ENCODE measurements at places on chromosomes 3 and 15.

- no peak for DNase-seq
These were observed 8.9 kb downstream of the CCDC13 start for GRCh38 chr3:42764115-42764514.

GRCh38 chr3:79423417-79423816 lies 344.4 kb downstream of the ROBO1 start:
- no peak for DNase-seq

DNA sequence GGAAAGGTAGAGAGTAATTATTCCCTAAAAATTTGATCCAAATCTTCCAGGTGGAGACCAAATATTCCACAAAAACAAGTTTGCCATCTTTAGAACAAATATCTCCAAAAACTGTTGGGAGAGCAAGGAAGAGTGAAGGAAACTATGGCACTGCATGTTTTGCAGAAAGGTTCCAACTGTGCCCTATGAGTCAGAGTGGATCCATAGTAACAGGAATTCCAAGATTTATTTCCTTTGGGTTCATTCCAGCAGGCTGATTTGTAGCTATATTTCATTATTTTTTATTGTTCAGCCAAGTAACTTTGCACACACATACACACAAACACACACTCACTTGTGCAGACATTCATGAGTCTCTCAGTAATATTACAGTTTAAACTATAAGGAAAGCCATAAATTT lies 459.7 kb upstream of the EPHA6 start:
- no peak for DNase-seq

DNA sequence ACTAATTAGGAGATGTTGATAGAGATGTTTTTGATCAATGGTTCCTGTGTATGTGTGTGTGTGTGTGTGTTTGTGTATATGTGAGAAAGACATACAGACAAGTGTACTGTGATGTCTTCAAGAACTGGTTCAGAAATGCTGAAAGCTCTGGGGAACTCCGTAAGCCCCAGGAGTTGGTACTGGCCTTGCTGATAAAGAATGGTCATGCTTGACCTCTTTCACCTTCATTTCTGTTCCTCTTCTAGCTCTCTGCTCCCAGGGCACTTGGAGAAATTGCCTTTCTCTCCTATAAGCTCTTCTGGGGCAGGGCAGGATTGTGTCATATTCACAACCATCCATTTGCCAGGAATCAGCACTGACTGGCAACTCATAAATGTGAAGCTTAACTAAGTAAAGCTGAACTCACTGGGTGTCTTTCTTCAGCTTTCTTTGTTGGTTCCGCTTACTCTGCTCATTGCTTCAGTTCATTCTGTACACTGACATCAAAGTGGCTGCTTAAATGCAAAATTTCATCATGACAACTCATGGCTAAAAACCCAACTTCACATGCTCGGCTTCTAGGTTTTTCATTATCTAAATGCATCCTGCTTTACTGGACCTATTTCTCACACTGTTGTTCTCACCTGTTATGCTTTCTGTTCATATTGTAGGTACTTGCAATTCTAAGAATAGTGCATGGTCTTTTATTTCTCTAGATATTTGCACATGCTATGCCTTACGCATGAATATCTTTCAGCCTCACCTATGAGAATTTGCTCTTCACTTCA lies 162.1 kb upstream of the LYSMD4 start:
- no peak for DNase-seq

- no peak for DNase-seq
These were observed 132.9 kb downstream of the ZNF280D start for GRCh38 chr15:56600380-56600779.

DNA sequence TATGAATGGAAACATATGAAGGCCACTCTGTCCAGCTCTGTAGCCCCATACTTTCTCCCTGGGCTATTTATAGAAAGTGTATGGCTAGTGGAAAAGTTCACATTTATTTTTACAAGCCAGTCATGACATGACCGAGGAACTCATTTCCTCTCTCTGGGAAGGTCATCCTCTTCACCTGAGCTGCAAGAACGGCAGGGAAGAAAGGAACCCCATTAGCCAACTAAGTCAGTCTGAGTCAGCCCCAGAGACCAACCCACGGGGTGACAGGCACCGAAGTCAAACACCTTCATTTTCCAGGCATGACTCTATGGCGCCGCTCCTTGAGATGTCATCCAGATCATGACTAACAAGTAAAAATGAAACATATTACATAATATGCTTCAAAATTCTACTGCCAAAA lies 4.8 kb downstream of the PAQR9 start:
- DNase-seq: peak; percentile 53

DNA sequence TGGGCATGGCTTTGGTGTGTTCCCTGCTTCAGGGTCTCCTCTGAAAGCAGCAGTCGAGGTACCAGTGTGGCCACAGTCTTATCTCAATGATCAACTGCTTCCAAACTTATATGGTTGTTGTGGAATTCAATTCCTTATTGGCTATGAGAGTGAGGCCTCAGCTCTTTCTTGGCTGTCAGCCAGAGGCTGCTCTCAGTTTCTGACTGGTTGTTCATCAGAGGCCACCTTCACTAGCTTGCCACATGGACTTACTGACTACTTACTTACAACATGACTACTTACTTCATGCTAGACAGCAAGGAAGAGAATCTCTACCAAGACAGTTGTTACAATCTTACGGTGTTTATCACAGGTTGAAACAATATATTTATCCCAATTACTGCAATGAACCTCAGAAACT lies 789.2 kb downstream of the DIPK2A start:
- DNase-seq: no peak

DNA sequence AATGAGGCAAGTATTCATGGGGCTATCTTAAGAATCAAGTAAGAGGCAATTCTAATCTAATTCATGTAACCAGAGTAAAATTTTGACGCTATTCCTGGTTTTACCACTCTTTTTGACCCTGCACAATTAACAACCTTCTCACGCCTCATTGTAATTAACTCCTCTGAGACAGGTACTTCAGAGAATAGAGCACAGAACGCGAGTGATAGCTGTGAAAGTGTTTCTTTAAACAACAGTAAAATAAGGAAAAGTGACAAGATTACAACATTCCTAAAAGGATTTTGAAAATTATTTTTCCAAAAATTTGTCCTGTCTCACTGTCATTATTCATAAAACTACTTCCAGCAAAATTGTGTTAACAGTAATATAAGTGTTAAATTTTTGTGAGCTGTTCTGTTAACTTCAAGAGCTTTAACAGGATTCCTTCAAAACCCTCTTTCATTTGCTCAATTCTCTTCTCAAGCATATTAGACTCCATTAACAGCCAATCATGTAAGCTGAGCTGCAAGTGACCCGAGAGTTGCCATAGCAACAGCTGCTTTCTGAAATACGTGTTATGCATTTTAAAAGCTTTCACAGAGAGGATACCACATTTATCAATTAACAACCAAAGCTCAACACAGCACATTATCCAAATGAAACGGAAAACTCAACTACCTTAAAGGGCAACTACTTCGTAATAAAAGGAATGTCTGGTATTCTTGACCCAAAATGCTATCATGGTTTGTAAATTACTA lies 93.1 kb downstream of the STAG1 start:
- DNase-seq: no peak

GRCh38 chr15:91886878-91887277 lies 33.4 kb downstream of the SLCO3A1 start:
- no peak for DNase-seq

- DNase-seq: no peak
These were observed 96.6 kb upstream of the AGTR1 start for GRCh38 chr3:148600902-148601765.

DNA sequence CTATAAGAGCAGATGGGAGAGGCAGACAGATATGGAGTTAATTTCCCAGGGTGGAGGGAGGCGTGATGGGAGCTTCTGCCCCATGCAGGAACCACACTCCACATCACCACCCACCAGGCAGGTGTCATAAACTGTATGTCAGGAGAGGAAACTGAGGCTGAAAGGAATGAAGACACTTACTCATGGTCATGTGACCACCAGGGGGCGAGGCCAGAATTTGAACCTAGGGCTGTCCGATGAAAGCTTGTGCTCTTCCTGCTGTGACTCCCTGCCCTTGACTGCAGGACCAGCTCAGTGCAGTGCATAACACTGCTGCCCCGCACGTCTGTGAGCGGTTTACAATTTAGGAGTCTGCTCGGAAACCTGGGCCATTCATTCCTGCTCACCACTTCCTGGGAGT lies 28.8 kb downstream of the NUP210 start:
- DNase-seq: peak; percentile 11

- no peak for DNase-seq
These were observed 363.4 kb downstream of the RBMS3 start for GRCh38 chr3:29644261-29644660.

DNA sequence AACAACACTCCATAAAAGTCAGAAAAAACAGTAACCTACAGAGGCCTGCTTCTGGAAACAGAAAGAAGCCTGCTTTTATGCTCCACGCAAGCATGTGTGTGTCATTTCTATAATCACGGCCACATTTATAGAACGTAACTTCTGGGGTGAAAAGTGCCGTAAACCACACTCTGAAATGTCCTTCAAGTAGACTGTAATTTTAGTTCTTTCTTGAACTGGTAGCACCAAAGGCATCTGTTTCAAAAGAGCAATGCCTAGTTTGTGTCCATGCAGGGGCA lies 19.5 kb upstream of the CMTM7 start:
- no peak for DNase-seq

DNA sequence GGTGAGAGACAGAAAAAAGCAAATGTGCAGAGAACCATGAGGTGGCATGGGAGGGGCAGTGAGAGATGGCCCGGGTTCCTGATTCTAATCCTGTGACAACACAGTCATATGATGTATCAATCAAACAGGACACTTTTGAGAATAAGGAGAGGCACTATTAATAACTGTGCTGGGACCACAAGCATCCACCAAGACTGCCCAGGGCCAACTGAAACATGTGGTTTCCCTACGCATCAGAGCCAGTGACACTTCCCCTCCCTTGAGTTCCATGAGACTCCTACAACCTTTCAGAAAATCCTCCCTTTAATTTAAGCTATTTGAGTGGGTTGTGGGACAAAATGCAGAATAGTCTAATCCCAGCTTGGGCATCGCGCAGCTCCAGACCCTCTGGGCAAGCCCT lies 17.4 kb downstream of the SH3BP5 start:
- no peak for DNase-seq

GRCh38 chr15:41506796-41507341 lies 6.8 kb downstream of the LTK start:
- no peak for DNase-seq

DNA sequence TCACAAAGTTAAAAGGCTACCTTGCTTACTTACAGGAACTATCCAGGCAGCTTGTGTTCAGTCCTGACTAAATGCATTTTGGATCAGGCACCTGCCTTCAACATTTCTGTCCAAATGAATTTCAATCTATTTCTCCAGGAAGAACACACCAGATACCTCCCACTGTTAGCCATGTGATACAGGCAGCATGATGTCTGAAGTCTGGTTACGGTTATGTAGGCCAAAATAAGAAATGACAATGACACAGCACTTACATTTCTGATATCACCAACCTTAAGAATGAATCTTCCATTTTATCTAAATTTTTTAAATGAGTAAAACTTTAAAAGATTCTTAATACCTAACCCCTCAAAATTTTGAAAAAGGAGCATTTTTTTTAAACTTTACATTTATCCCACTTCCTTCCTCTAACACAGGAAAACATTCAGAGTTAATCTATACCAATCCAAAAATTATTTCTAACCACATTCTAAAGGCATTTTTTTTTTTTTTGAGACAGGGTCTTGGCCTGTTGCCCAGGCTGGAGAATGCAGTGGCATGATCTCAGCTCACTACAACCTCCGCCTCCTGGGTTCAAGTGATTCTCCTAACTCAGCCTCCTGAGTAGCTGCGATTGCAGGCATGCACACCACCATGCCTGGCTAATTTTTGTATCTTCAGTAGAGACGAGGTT lies at the start of gene MAP4:
Gene MAP4, minus strand, starts transcription at position 116 of the 673 bp plus-strand sequence. CDS start 17,556 bp downstream, outside the sequence.
- DNase-seq: no peak

- DNase-seq: no peak
These were observed 13.6 kb upstream of the LTF start for GRCh38 chr3:46478341-46478740.

- DNase-seq: no peak
These were observed 920 bp downstream of the SLC15A2 start for GRCh38 chr3:121895121-121895520.

DNA sequence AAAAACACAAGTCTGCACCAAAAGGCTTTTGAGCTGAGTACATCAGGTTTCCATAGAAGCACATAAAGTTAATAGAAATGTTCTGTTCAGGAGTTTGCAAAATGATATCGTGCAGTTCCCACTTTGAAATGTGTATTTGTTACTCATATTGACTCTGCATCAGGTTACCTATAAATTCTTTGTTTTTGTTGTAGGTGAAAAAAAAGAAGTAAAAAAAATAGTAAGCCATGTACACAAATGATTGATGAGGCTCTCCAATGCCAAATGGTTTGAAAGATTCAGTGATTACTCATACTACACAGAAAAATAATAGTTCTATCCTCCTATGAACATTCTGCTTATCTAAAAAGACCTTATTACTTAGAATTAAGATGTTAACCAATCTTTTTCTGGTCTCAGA lies 287.3 kb upstream of the MME start:
- DNase-seq: no peak

DNA sequence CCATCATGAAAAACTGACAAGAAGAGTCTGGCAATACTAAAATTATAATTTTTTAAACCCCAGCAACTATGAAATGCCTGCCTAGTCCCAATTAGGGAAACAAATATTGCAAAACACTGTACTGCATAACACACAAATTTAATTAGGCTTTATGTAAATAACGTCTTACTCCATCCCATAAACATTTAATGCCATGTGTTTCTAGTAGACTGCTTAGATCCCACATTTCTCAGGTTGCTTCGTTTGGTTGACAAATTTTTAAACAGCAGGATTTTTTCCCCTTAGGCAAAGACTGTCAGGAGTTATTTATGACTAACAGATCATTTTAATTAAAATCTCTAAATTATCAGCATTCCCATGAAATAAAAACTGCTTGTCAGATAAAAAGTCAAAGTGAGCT lies 29.9 kb downstream of the EIF2AK4 start:
- no peak for DNase-seq

DNA sequence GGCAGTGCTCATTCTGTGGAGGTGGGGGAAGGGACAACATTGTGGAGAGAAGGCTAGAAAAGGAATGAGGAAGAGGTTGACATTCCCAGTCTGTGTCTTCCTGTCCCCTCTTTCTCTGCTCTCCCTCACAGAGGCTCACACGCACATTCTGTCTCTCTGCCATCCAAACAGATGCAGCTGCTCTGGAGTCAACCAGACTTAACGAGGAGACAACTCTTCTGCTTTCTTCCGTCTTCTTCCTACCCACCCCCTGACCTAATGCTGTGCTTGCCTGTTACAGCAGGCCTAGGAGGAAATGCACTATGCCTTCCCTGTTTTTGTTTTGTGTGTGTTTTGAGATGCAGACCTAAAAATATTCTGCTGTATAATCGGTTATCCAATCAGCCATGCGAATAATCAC lies 121.9 kb downstream of the CACNA1D start:
- no peak for DNase-seq

- no peak for DNase-seq
These were observed 47.2 kb downstream of the BSN start for GRCh38 chr3:49601358-49602048.

GRCh38 chr3:140629357-140630137 lies 48.3 kb upstream of the TRIM42 start:
- no peak for DNase-seq

GRCh38 chr3:36364260-36364659 lies 16.0 kb upstream of the STAC start:
- DNase-seq: no peak

Measured in stimulated activated naive CD4-positive, alpha-beta T cell treated with Interleukin-2 at 50 U/mL for 16 hours (primary cell).